ENCODE measurements at places on chromosomes 3 and 15. TPM values are rescaled to one million over a fixed set of nuclear protein-coding genes. Genes with fewer than 3 reads are reported as not detected.

GRCh38 chr3:194745422-194746184 is 59.9 kb downstream of the FAM43A start:
- no peak for DNase-seq

DNA sequence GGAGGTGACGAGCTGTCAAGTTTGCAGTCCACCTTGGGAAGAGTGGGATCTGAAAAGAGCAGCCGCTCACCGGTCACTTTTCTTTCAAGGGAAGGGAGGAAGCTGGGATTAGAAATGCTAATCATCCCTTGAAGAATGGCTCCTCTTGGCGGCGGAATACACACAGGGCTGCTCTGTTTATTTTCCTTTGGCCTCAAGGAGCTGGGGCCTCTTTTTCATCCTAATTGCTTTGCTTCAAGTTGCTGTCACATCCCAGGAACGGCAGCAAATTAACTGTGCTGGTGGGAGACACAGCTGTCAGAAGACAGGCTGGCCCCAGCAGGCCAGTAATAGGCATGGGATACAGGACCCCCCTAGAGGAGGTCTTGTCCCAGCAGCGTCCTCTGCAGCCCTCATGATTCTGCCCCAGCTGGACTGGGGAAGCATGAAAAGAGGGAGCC is 6.7 kb downstream of the KBTBD13 start:
- DNase-seq: no peak

DNA sequence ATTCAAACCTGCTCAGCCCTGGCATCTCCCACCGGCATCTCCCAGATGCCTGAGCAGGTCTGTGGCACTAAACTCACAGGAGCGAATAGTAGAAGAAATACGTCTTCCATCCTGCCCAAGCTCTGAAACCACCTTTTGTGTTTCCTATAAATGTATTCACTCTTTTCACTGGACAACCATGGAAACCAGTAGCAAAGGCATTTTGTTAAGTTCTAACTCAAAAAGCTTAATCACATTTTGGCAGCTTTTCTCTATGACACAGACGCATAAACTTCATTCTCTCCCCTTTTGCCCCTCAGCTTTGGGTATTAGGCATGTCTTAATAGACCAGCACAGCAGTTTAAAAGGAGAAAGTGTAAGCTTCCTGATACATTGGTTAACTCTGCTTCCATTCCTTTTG is 24.5 kb upstream of the ARNT2 start:
- no peak for DNase-seq

DNA sequence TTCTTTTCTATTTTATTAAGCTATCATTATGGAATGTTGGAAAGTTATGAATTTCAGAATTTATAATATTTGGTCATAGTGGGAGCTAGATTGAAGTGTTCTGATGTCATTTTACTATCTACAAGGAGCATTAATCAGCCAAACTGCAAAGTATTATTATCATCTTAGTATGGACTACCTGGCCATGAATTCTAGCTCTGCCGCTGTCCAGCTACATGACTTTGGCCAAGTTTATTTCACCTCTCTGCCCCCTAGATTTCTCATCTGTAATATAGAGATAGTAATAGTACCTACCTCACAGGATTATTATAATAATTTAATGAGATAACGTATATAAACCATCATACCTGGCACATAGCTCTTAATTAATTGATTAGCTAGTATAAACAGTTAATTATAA is 27.8 kb upstream of the ABHD10 start:
- DNase-seq: no peak

DNA sequence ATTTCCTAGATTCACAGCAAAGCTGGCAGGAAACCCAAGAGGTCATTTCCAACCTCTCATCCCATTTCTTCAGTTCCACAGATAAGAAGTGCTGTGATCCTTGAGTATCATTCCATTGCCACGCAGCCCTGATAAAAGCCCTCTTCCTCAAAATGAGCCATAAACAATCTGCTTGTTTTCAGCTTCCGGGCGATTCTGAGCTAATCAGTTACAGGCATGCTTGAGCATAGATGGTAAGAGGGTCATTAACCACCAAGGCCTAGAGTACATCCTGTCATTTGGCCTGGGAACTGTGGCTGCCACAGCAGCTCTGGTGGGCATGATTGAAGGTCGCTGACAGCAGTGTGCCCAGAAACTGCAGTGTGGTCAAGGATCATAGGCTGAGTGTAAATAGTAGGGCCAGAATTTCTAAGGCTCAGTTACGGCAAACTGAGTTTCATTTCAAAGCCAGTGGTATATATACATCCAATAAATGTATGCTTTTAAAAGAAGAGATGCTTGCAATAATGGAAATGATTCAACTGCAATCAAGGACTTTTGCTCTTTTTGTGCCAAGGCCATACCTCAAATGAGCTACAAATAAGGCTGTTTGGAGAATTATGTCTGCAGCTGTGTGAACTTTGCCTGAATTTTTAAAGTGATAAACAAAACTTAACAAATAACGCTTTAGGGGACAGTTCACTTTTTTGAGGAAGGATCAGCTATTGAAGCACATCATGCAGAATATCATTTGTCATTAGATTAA is 47.3 kb downstream of the P3H2 start:
- DNase-seq: no peak

GRCh38 chr15:25899870-25900269 is 36.7 kb upstream of the ATP10A start:
- peak; percentile 67 for DNase-seq

The GOLGA8Q gene
- not detected for polyA plus RNA-seq

The PLOD2 gene
- polyA plus RNA-seq: 288 TPM

All from GM23248 (cell line).